ENCODE measurements at places on chromosomes 4 and X.

GRCh38 chrX:155544881-155545280 lies 67.9 kb downstream of the TMLHE start:
- no peak for DNase-seq
- peaks cover 28% of the 10 kb centered on the region for H3K36me3 ChIP-seq
- no peaks in the 10 kb centered on the region for H3K27me3 ChIP-seq
- no peak overlapping the region for H3K27ac ChIP-seq
- H3K4me1 ChIP-seq: no peaks in the 10 kb centered on the region

- no peak for DNase-seq
- H3K4me1 ChIP-seq: no peaks in the 10 kb centered on the region
- no peak overlapping the region for H3K4me3 ChIP-seq
- no peak overlapping the region for H3K27ac ChIP-seq
These were observed 706.1 kb upstream of the EPHA5 start for GRCh38 chr4:66376396-66376795.

DNA sequence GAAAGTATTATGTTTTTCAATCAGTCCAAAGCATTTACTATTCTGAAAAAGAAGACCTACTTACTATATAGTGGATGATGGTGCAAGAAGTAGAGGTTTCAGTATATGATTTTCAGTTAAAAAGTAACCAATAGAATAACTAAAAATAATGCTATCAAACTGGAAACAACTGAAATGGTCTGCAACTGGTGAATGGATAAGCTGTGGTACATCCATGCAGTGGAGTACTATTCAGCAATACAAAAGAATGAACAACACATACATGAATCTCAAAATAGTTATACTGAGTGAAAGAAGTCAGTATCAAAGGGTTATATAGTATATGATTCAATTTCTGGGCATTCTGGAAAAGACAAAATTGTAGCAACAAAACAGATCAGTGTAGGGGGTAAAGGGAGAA lies 55.9 kb downstream of the PLAC1 start:
- H3K36me3 ChIP-seq: no peaks in the 10 kb centered on the region
- H3K4me3 ChIP-seq: no peak overlapping the region
- H3K27ac ChIP-seq: no peak overlapping the region

DNA sequence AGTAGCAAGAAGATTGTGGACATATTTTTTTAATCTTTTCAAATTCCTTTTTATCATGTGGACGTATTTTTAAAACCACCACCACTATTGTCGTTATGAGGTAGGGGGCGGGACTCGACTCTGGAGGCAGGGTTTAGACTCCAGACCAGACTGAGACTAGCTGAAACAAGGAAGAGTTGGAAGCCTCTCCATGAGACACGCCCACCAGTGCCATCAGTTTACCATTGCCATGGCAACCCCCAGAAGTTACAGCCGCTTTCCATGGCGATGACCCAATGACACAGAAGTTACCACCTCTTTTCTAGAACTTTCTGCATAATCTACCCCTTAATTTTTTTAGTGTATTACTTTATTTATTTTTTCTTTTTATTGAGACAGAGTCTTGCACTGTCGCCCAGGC lies 8.7 kb downstream of the MRFAP1 start:
- no peak for DNase-seq
- no peaks in the 10 kb centered on the region for H3K36me3 ChIP-seq
- H3K4me1 ChIP-seq: no peaks in the 10 kb centered on the region
- peaks cover 8% of the 10 kb centered on the region for H3K27me3 ChIP-seq
- H3K27ac ChIP-seq: no peak overlapping the region

GRCh38 chrX:143002206-143002605 lies 23.5 kb upstream of the SPANXN4 start:
- H3K4me3 ChIP-seq: no peak overlapping the region
- H3K4me1 ChIP-seq: no peaks in the 10 kb centered on the region
- no peaks in the 10 kb centered on the region for H3K27me3 ChIP-seq
- H3K27ac ChIP-seq: no peak overlapping the region
- DNase-seq: no peak

DNA sequence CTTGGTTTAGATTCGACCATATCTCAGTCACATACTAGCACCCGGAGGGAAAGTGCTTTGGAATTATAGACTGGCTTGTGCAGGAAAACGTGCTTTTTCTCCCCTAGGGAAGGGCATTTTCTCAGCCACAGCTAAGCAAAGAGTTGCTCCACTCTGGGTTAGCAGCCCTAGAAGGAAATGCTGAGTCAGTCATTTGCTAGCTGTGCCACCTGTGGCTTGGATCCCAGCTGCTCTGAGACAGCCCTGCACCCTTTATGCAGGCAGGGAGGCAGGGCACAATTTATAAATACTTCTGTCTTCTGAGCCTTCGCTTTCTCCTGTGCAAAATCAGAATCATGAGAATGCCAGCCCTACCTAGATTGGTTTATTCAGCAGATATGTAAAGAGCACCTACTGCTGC lies 1.3 kb upstream of the USP51 start:
- no peaks in the 10 kb centered on the region for H3K4me1 ChIP-seq
- DNase-seq: no peak
- H3K4me3 ChIP-seq: no peak overlapping the region
- H3K36me3 ChIP-seq: peaks cover 3% of the 10 kb centered on the region
- H3K27me3 ChIP-seq: no peaks in the 10 kb centered on the region

GRCh38 chr4:96375367-96375766 lies 535.5 kb downstream of the PDHA2 start:
- H3K36me3 ChIP-seq: no peaks in the 10 kb centered on the region
- no peaks in the 10 kb centered on the region for H3K4me1 ChIP-seq
- no peak overlapping the region for H3K27ac ChIP-seq
- H3K27me3 ChIP-seq: no peaks in the 10 kb centered on the region
- no peak for DNase-seq

DNA sequence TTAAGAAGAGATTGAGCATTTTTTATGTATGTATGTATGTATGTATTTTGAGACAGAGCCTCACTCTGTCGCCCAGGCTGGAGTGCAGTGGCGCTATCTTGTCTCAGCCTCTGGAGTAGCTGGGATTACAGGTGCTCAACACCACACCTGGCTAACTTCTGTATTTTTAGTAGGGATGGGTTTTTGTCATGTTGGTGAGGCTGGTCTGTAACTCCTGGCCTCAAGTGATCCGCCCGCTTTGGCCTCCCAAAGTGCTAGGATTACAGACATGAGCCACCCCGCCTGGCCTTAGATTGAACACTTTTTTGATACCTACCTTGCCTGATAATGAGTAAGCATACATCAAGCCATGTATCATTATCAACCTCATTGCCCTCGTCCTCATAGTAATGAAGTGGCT lies 2.7 kb downstream of the N4BP2 start:
- H3K27ac ChIP-seq: no peak overlapping the region
- peaks cover 23% of the 10 kb centered on the region for H3K4me1 ChIP-seq
- DNase-seq: no peak
- H3K4me3 ChIP-seq: peak overlapping the region; percentile 62
- H3K27me3 ChIP-seq: peaks cover 14% of the 10 kb centered on the region

GRCh38 chr4:153784166-153784699 lies 4.7 kb downstream of the SFRP2 start:
- no peak for DNase-seq
- peaks cover 22% of the 10 kb centered on the region for H3K4me1 ChIP-seq
- H3K27ac ChIP-seq: no peak overlapping the region

- H3K4me1 ChIP-seq: peaks cover 10% of the 10 kb centered on the region
- peak overlapping the region; percentile 70 for H3K27ac ChIP-seq
- no peak overlapping the region for H3K4me3 ChIP-seq
- DNase-seq: peak; percentile 63
- H3K27me3 ChIP-seq: no peaks in the 10 kb centered on the region
These were observed 45.9 kb downstream of the HMGB2 start for GRCh38 chr4:173288296-173288695.

DNA sequence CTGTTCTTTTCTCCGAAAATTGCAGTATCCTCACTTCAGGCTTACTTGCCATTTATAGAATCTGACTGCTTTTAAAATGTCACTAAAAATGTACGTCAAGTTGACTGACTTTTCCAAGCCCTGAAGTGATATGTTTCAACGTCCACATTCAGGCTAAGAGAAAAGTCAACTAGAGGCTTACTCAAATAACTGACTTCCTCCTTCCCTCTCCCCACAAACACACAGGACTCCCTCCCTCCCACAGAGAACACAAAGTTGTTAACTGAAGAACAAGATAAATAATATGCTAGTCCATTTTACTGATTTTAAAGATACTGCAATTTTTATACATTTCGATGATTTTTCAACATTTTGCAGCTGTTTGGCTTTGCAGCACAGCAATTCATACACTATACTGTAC lies 13.8 kb upstream of the CDKL2 start:
- peak overlapping the region; percentile 38 for H3K27ac ChIP-seq
- peaks cover 3% of the 10 kb centered on the region for H3K27me3 ChIP-seq
- peak overlapping the region; percentile 37 for H3K4me3 ChIP-seq
- no peak for DNase-seq
- peaks cover 26% of the 10 kb centered on the region for H3K36me3 ChIP-seq

- H3K4me3 ChIP-seq: no peak overlapping the region
- peaks cover 8% of the 10 kb centered on the region for H3K27me3 ChIP-seq
- peak overlapping the region; percentile 97 for H3K27ac ChIP-seq
These were observed 253.2 kb downstream of the ANKRD50 start for GRCh38 chr4:124459196-124459940.

GRCh38 chrX:155070663-155070974 lies 317 bp downstream of the CMC4 start:
- H3K27me3 ChIP-seq: peaks cover 2% of the 10 kb centered on the region
- peak; percentile 5 for DNase-seq

DNA sequence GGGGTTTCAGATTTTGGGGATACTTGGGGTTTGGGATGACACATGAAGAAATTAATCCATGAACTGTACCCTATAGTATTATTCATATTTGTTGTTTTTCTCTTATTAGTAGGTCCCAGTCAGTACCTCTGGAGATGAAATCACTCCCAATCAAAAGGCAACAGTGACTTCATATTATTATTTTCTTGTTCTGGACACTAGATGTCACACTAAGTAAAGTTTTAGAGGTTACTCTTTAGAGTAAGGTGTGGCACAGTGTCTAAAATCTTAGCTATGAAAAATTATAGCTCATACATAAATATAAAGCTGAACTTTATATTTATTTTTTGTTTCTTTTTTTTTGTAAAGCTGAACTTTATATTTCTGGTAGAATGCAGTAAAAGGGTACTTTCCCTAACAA lies 35.1 kb downstream of the FAM114A1 start:
- peaks cover 8% of the 10 kb centered on the region for H3K36me3 ChIP-seq
- H3K4me1 ChIP-seq: no peaks in the 10 kb centered on the region
- DNase-seq: no peak
- H3K27me3 ChIP-seq: peaks cover 1% of the 10 kb centered on the region

DNA sequence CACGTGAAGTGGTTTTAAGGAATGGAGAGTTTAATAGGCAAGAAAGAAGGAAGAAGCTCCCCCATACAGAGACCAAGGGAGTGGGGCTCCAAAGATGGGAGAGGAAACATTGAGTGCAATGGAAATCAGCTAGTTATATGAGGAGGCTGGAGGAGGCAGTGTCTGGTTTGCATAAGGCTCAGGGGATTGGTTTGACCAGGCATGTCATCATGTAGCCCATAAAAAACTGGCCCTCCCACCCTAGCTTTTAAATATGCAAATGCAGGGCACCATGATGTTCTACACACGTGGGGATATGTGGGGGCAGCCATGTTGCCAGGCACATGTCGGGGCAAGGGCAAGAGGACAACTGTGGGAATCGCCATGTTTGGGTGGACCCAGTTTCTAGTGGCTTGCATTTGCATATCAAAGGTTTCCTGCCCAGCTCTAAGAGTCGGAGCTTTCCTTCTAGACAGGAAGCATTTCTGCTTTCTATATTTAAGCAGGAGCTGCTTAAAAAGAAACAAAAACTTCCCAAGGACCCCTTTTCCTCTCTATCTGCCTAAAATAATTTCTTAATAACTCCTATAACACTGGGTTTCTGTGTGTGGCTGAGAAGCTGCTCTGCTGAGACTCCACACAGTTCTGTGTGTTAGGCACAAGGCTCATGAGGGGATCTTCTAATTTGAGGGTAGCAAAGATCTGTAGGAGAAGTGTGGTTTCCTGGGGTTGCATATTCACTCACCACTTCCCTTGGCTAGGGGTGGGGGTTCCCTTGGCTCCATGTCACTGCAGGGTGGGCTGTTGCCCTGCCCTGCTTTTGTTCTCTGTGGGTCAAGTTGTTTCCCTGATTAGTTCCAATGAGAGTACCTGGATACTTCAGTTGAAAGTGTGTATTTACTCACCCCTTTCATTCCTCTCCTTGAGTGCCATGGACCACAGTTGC lies 113.5 kb downstream of the VSIG4 start:
- no peaks in the 10 kb centered on the region for H3K36me3 ChIP-seq
- no peak for DNase-seq
- no peaks in the 10 kb centered on the region for H3K4me1 ChIP-seq
- no peak overlapping the region for H3K27ac ChIP-seq
- no peak overlapping the region for H3K4me3 ChIP-seq
- peaks cover 2% of the 10 kb centered on the region for H3K27me3 ChIP-seq

GRCh38 chr4:173088144-173088543 lies 80.5 kb upstream of the GALNT7 start:
- H3K27ac ChIP-seq: no peak overlapping the region
- no peak for DNase-seq
- peaks cover 12% of the 10 kb centered on the region for H3K4me1 ChIP-seq
- H3K4me3 ChIP-seq: no peak overlapping the region
- no peaks in the 10 kb centered on the region for H3K27me3 ChIP-seq

GRCh38 chrX:140733766-140734342 lies 24.3 kb downstream of the LINC00632 start:
- DNase-seq: peak; percentile 17
- no peak overlapping the region for H3K27ac ChIP-seq
- H3K4me3 ChIP-seq: no peak overlapping the region

- no peaks in the 10 kb centered on the region for H3K4me1 ChIP-seq
- H3K27me3 ChIP-seq: no peaks in the 10 kb centered on the region
- H3K27ac ChIP-seq: no peak overlapping the region
- H3K4me3 ChIP-seq: no peak overlapping the region
- no peak for DNase-seq
These were observed 51.5 kb upstream of the ARHGAP24 start for GRCh38 chr4:85423431-85423830.

All from endothelial cell (in vitro differentiated cells).